AG04450 (cell line): ENCODE measurements at places on chromosomes 5 and 9. TPM values are rescaled to one million over a fixed set of nuclear protein-coding genes. Genes with fewer than 3 reads are reported as not detected.

TTC23L gene
- polyA plus RNA-seq = 0.16 and 0.21 TPM in 2 replicates

TAF11L6 gene
- not detected in 2 replicates for polyA plus RNA-seq

DNA sequence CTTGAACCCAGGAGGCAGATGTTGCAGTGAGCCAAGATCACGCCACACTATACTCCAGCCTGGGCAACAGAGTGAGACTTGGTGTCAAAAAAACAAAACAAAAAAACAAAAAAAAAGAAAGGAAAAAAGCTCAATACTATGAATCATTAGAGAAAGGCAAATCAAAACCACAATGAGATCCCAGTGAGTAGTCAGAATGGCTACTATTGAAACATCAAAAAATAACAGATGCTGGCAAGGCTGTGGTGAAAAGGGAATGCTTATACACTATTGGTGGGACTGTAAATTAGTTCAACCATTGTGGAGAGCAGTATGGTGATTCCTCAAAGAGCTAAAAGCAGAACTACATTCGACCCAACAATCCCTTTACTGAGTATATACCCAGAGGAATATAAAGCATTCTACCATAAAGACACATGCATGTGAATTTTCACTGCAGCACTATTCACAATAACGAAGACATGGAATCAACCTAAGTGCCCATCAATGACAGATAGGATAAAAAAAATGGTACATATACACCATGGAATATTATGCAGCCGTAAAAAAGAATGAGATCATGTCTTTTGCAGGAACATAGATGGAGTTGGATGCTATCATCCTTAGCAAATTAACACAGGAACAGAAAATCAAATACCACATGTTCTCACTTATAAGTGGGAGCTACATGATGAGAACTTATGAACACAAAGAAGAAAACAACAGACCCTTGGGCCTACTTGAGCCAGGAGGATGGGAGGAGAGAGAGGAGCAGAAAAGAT, 81.9 kb upstream of the ARRDC3 start:
- DNase-seq = no peak

GRCh38 chr5:72472031-72472430, 35.2 kb downstream of the ZNF366 start:
- no peak for DNase-seq

GRCh38 chr5:51411921-51412325, 28.7 kb downstream of the ISL1 start:
- no peak for DNase-seq

DNA sequence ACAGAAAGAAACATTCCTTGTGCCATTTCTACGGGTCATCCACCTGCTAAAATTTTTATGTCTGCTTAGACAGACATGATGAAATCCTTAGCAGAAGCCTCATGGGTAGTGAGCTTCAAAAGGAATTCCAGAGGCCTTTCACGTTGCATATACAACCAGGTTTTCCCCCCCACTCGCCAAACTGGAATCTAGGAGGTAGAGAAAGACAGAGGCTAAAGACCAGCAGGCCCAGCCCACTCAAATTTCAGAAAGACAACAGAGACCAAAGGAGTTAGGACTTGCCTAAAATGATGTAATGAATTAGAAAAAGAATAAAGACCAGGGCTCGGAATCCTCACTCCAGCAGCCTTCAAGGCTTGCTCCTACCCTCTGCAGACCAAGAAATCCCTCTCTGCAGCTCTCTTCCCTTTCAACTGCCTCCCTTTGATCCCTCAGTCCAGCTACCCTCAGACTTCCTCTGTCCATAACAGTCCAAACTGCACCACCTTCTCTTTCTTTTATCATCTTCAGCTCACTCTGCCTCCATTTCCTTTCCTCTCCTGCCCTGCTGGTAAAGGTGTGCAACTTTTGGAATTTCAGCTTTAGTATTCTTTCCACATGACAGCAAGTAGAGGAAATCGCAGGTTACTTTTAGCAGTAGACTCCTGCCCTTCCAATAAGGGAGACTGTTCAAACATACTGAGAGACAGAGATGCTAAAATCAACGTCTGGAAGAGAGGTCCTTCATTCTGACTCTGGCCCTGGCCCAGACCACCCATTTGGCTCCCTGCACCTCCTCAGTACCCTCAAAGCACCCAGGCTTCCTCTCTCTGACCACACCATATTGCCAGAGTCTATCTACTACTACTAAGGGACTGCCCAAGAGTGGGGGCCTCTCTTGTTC, 8.9 kb downstream of the B4GALT1 start:
- no peak for DNase-seq

DNA sequence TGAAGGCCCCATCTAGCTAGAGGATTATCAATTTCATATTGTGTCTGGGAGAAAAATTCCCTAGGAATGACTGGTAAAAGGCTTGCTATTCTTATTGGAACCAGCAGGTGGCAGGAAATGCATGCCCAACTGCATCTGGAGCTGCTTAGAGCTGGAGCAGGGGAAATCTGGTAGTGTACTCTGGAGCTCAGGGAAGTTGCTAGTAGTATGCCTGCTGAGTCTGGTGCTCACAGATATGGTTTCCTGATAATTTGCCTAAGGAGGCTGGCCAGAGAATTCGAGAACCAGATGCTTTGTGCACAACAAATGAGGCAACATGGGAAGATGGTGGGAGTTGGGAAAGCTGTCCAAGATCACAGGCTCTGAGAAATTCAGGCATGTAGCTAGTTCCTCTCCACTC, 53.7 kb downstream of the G3BP1 start:
- peak; percentile 42 for DNase-seq

DNA sequence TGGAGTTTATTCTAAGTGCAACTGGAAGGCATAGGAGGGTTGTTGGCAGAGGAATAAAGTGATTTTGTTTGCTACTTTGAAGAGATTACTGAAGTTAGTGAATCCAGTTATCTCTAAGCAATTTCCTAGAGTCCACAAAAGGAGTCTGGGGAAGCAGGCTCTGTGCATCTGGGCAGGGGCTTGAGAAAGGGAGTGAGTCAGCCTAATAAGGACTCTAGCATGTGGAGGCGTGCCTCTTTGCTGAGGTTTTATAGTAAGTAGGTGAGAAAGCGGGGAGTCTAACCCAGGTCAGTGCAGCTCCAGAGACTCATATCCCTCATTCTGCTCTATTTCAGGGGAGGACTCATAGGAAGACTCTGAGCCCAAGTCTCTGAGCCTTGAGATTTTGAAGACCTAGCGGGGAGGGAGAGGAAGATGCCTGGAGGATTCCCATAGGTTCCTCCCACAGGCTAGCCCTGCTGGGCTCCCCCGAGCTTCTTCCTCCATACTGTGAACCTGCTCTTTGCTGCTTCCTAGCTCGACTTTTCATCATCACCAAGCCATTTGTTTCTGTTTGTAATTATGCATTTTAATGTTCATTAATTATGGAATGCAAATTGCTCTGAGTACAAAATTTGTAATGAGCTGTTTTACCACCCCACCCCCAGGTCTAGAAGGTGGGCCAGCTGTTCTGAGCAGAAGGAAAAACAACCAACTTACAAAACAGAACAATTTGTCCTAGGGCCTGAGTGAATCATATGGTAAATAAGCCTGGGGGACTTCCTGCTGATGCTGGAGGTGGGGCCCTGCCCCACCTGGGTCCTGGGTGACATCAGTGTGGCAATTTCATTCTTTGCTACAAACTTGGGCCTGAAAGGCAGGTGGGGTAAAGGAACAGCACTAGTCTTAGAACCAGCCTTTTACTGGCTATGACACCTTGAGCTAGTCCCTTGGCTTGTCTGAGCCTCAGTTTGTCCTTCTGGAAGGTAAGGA, 150.2 kb downstream of the TRIM32 start:
- no peak for DNase-seq

GRCh38 chr9:110047232-110047954, 160.6 kb downstream of the C9orf152 start:
- no peak for DNase-seq
